ENCODE measurements at places on chromosomes 5 and 9.

DNA sequence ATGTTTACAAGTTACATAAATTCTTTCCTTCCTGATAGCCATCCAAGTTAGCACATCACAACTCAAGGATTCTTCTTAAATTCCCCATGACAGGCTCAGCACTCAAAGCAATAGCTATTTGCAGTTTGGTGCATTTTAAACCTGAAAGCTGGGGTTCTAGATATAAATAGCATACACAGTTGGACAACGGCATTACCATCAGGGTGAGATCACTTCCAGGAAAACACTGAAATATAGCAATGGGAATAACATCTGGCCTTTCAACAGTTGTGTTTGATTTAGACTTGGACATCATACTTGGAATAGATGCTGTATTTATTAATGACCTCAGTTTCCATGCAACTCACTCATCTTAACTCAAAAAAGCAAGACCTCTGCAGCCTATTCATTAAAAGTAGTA, 24.7 kb upstream of the LECT2 start:
- H3K4me3 ChIP-seq = no peak overlapping the region
- H3K27me3 ChIP-seq = no peaks in the 10 kb centered on the region
- no peaks in the 10 kb centered on the region for H3K36me3 ChIP-seq
- DNase-seq = no peak
- H3K4me1 ChIP-seq = peaks cover 18% of the 10 kb centered on the region
- H3K27ac ChIP-seq = no peak overlapping the region

- no peaks in the 10 kb centered on the region for H3K4me1 ChIP-seq
- H3K36me3 ChIP-seq = no peaks in the 10 kb centered on the region
- H3K27me3 ChIP-seq = no peaks in the 10 kb centered on the region
- no peak overlapping the region for H3K4me3 ChIP-seq
These were observed 269.1 kb upstream of the ACTBL2 start for GRCh38 chr5:57751710-57752109.

DNA sequence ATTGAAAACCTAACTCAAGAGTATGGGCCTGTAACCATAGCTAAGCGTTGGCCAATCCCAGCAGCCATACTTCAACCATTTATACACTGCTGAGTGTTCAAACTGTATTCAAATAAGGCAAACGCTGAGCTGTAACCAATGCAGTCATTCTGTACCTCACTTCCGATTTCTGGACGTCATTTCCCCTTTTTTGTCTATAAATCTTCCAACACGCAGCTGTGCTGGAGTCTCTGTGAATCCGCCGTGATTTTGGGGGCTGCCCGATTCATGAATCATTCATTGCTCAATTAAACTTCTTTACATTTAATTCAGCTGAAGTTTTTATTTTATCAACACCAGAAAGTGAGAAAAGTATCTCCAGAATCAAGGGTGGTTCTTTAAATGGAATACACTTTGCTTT, 31.7 kb downstream of the MTX3 start:
- H3K27me3 ChIP-seq = peaks cover 2% of the 10 kb centered on the region
- H3K4me1 ChIP-seq = peaks cover 27% of the 10 kb centered on the region
- H3K36me3 ChIP-seq = peaks cover 4% of the 10 kb centered on the region
- no peak overlapping the region for H3K4me3 ChIP-seq

- no peaks in the 10 kb centered on the region for H3K36me3 ChIP-seq
- no peak overlapping the region for H3K27ac ChIP-seq
- no peaks in the 10 kb centered on the region for H3K27me3 ChIP-seq
- no peak overlapping the region for H3K4me3 ChIP-seq
- DNase-seq = no peak
These were observed 360.9 kb downstream of the KDM4C start for GRCh38 chr9:7118633-7119032.

DNA sequence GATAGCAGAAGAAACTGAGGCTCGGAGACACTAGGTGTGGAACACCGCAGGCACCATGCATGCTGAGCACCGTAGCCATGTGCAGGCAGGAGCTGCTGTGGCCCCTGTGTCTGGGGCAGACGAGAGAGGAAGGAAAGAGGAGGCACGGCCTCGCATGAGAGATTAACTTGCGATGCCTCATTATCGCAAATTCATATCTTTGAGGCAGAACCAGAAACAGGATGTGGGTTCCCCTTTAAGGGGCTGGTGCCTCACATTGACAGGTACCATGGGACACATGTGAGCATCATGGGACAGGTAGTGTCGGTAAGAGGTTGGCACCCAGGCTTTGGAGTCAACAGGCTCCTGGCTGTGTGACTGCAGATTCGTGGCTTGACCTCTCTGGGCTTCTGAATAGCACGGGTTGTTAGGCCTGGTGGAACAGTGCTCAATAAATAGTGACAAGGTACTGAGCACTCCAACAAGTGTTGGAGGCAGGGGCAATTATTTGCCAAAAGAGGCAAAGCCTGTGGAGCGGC, 40.8 kb downstream of the NAIF1 start:
- H3K4me3 ChIP-seq = no peak overlapping the region
- no peaks in the 10 kb centered on the region for H3K27me3 ChIP-seq
- H3K4me1 ChIP-seq = peaks cover 10% of the 10 kb centered on the region
- H3K27ac ChIP-seq = no peak overlapping the region

Data from endothelial cell (in vitro differentiated cells).